ENCODE measurements at places on chromosomes 11 and 22. TPM values are rescaled to one million over a fixed set of nuclear protein-coding genes. Genes with fewer than 3 reads are reported as not detected.
A peak's percentile ranks its signal among the peaks of the same experiment; 100 is the strongest.

GRCh38 chr22:25800766-25801165 lies 58.8 kb downstream of the MYO18B start:
- H3K27ac ChIP-seq, result no peak overlapping the region
- no peak overlapping the region for H3K4me3 ChIP-seq
- H3K27me3 ChIP-seq, result peaks cover 24% of the 10 kb centered on the region
- no peak for DNase-seq

DNA sequence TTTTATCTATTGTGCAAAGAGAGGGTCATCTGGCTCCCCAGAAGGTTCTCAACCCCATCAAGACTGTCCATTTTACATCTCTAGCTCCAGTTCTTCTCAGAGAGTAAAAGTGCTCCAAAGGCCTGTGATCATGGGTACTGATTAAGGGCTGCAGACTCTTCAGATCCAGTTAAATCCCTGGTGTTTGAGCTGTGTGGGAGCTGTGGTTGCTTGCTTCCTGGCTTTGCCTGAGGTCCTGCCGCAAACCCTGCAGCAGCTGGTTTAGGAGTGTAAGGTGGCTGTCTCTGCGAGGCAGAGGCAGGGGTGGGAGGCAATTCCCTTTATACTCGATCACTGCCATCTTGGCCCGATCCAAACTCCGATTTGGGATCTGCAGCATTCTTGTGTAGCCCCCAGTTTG lies 1.2 kb downstream of the MRPL17 start:
- H3K4me3 ChIP-seq, result peak overlapping the region; percentile 69
- no peak overlapping the region for H3K27ac ChIP-seq
- no peaks in the 10 kb centered on the region for H3K4me1 ChIP-seq

DNA sequence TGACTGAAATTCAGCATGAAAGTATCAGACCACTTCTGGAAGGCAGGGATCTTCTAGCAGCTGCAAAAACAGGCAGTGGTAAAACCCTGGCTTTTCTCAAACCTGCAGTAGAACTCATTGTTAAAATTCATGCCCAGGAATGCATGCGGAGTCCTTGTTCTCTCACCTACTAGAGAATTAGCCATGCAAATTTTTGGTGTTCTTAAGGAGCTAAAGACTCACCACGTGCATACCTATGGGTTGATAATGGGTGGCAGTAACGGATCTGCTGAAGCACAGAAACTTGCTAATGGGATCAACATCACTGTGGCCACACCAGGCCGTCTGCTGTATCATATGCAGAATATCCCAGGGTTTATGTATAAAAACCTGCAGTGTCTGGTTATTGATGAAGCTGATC lies 19.1 kb downstream of the ZBTB44 start:
- H3K4me3 ChIP-seq, result no peak overlapping the region
- no peak for DNase-seq
- H3K36me3 ChIP-seq, result no peaks in the 10 kb centered on the region
- H3K27me3 ChIP-seq, result no peaks in the 10 kb centered on the region
- no peaks in the 10 kb centered on the region for H3K4me1 ChIP-seq

- no peaks in the 10 kb centered on the region for H3K27me3 ChIP-seq
- peaks cover 2% of the 10 kb centered on the region for H3K36me3 ChIP-seq
- DNase-seq, result no peak
- no peak overlapping the region for H3K27ac ChIP-seq
- no peak overlapping the region for H3K4me3 ChIP-seq
Measured at GRCh38 chr11:103085758-103086365, 6.1 kb downstream of the DCUN1D5 start.

DNA sequence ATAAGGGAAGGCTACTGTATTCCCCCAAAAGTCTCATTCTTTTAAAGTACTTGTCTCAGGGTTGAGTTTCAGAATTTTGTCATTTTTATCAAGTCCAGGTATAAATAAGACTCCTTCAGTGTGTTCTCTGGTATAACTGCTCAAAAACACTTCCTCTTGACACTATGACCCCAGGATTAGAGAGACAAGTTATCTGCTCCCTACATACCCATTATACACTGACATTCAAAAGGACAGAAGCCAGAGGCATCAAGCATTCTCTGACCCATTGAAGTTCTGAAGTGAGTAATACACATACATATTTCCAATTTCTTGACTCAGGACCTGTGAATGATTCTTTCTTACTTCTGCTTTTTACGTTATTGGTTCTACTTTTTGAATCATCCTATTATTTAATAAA lies 447.8 kb upstream of the CNTN5 start:
- H3K4me1 ChIP-seq, result no peaks in the 10 kb centered on the region
- H3K36me3 ChIP-seq, result no peaks in the 10 kb centered on the region
- no peak for DNase-seq
- no peak overlapping the region for H3K27ac ChIP-seq
- no peaks in the 10 kb centered on the region for H3K27me3 ChIP-seq

GRCh38 chr11:19435306-19435989 lies 194.7 kb upstream of the E2F8 start:
- no peak overlapping the region for H3K27ac ChIP-seq
- H3K27me3 ChIP-seq, result no peaks in the 10 kb centered on the region
- no peaks in the 10 kb centered on the region for H3K36me3 ChIP-seq
- DNase-seq, result no peak
- no peaks in the 10 kb centered on the region for H3K4me1 ChIP-seq

The POU2AF2 gene
- total RNA-seq, result not detected

- peak within 1 kb of the TSS; percentile 58 for H3K27ac ChIP-seq
- peaks cover 20% of the 10 kb centered on the region for H3K36me3 ChIP-seq
- peak; percentile 98 for DNase-seq
- no peaks in the 10 kb centered on the region for H3K27me3 ChIP-seq
- H3K4me3 ChIP-seq, result peak within 1 kb of the TSS; percentile 67
Measured at GRCh38 chr22:41832553-41833368, at the start of gene SREBF2. TSS of gene SREBF2 (plus strand) at chr22:41833105. CDS start at chr22:41833271, 166 bp downstream.

- H3K27ac ChIP-seq, result peak within 1 kb of the TSS; percentile 66
- peak within 1 kb of the TSS; percentile 84 for H3K4me3 ChIP-seq
- DNase-seq, result peak; percentile 61
- H3K27me3 ChIP-seq, result no peaks in the 10 kb centered on the region
Measured at GRCh38 chr22:42519525-42520401, at the start of gene RRP7A. TSS of gene RRP7A (minus strand) at chr22:42519796. CDS start at chr22:42519786, 10 bp downstream.

DNA sequence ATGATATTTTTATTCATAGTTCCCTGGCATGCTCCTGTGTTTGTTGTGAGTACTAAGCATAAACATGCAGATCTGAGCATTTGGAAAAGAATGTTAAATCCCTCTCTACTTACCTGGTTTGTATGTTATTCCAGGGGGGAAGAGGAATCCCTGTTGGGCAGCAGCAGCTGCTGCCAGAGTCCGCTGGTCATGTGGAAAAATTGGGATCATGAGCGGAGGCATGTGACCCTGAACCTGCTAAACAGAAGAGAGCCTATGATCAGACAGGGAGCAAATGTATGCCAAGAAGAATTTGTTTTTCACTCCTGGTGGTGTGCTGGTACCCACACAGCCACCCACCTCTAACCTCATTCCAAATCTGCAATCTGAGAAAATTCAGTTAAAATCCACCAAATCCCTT lies 244.7 kb downstream of the SOX6 start:
- peaks cover 14% of the 10 kb centered on the region for H3K4me1 ChIP-seq
- no peak overlapping the region for H3K4me3 ChIP-seq
- DNase-seq, result no peak
- no peaks in the 10 kb centered on the region for H3K27me3 ChIP-seq

DNA sequence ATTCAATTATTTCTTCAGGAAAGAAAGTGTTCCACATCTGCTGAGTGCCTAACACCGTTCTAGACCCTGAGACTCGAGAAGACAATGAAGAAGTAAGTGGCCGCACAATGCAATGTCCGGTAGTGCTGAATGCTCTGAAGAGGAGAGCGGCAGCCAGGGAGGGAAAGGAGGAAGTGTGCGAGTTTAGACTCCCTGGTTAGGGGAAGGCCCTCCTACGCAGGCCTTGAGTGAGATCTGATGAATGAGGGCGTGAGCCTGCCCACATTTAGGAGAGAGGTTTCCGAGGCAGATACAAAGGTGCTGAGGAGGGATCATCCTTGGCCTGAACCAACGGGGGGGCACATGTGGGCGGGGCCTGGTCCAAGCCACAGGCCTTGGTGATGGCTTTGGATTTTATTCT lies 558.6 kb downstream of the NTM start:
- no peak overlapping the region for H3K27ac ChIP-seq
- no peak overlapping the region for H3K4me3 ChIP-seq
- H3K36me3 ChIP-seq, result no peaks in the 10 kb centered on the region
- H3K4me1 ChIP-seq, result peaks cover 11% of the 10 kb centered on the region
- H3K27me3 ChIP-seq, result no peaks in the 10 kb centered on the region

The TEX54 gene
- total RNA-seq, result not detected

The MRGPRF gene
- 27.4 TPM for total RNA-seq

The BTG4 gene
- not detected for total RNA-seq

DNA sequence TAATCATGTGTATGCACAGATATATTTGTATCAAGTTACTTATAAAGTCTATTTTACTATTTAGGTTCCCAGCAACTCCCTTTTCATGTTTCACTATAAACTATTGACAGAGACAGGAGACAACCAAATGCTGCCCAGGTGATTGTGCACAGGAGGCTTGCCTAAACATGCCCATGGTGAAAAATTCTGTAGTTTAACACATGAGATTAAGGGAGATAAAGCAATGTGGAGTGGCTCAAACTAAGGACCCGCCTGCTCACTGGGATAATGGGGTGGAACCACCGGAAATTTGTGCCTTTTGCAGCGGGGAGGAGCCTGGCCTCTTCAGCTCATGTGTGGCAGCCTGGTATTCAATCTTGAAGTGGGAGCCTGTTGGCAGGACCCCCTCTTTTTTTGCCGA lies 459.5 kb upstream of the CNTN5 start:
- no peaks in the 10 kb centered on the region for H3K36me3 ChIP-seq
- H3K4me1 ChIP-seq, result no peaks in the 10 kb centered on the region
- no peaks in the 10 kb centered on the region for H3K27me3 ChIP-seq
- no peak overlapping the region for H3K27ac ChIP-seq
